ENCODE measurements at places on chromosomes 16 and 17.

GRCh38 chr16:11613381-11614303, 26.9 kb upstream of the LITAF start:
- DNase-seq, result peak; percentile 81
- H3K4me1 ChIP-seq, result no peaks in the 10 kb centered on the region
- H3K36me3 ChIP-seq, result no peaks in the 10 kb centered on the region

- no peaks in the 10 kb centered on the region for H3K27me3 ChIP-seq
- DNase-seq, result no peak
Observed at GRCh38 chr17:63555500-63556156, 5.4 kb downstream of the DCAF7 start.

DNA sequence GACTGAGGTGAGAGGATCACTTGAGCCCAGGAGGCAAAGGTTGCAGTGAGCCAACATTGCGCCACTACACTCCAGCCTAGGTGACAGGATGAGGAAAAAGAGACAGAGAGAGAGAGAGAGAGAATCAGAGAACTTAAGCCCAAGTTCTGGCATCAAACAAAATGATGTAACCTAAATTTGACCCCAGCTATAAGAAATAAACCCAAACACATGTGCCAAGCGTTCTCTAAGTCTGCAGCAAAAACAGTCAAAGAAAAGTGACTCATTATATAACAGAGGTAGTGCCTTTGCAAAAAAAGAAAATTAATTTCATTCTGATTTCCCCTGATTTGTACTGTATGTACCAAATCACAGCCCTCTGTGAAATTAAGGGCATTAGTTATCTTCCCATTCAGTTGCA, 89.5 kb downstream of the CDH11 start:
- H3K36me3 ChIP-seq, result no peaks in the 10 kb centered on the region
- H3K4me1 ChIP-seq, result peaks cover 21% of the 10 kb centered on the region
- no peak overlapping the region for H3K4me3 ChIP-seq
- H3K27ac ChIP-seq, result no peak overlapping the region

DNA sequence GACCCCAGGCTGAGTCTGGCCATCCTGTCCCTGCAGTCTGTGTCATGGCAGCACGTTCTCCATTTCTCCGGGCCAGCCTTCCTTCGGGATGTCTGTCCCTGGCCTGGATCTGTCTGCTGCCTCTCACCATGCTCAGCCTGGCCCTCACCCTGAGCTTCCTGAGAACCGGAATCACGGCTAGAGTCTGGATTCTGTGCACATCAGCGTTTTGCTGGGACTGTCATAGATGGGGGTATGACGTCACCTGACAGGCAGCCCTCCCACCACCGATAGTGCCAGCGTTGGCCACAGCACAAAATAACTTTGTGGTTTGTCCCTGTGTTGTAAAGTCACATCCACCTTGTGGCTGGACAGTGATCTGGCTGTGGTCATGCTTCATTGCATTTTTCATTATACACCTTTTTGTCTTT, 59.2 kb downstream of the B9D1 start:
- peaks cover 29% of the 10 kb centered on the region for H3K4me1 ChIP-seq
- H3K36me3 ChIP-seq, result no peaks in the 10 kb centered on the region
- peak; percentile 63 for DNase-seq
- no peaks in the 10 kb centered on the region for H3K27me3 ChIP-seq
- peak overlapping the region; percentile 18 for H3K27ac ChIP-seq

GRCh38 chr17:35778641-35779196, 16.7 kb downstream of the MMP28 start:
- no peak for DNase-seq
- H3K36me3 ChIP-seq, result no peaks in the 10 kb centered on the region
- H3K27me3 ChIP-seq, result no peaks in the 10 kb centered on the region

DNA sequence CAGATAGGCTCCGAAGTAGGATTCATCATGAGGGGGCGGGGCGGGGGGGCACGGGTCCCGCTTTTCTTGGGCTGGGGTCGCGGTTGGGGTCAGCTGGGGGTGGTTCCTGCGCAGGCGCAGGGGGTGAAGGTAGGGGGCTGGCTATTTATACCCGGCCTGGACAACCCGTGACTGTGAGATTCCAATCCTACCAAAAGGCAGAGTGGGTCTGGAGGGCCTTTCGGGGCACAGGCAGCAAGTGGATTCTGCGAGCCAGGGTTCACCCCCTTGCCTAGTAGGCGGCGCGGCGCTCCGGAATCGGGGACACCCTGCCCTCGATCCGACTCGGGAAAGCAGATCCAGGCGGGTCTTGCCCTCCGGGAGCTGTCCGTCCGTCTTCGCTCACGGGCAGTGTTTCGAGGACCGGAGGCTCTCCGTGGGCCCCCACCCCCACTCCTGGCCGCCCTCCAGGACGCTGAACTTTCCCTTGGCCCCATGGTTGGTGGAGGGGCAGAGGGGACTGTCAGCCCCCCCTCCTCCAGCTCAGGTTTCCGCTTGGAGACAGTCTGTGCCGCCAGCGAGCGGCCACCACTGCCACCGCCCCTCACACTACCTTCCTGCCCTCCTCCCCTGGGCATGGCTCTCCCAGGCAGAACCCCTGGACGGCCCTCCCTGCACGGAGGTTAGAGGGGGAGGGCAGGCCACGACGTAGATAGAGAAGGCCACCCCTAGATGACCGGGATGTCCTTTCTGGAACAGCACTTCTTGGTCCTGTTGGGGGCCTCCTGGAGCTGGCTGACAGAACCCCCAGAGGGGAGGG, 634 bp downstream of the SLC2A4 start:
- no peaks in the 10 kb centered on the region for H3K4me1 ChIP-seq
- H3K27me3 ChIP-seq, result no peaks in the 10 kb centered on the region
- peak; percentile 87 for DNase-seq
- peak overlapping the region; percentile 98 for H3K27ac ChIP-seq

DNA sequence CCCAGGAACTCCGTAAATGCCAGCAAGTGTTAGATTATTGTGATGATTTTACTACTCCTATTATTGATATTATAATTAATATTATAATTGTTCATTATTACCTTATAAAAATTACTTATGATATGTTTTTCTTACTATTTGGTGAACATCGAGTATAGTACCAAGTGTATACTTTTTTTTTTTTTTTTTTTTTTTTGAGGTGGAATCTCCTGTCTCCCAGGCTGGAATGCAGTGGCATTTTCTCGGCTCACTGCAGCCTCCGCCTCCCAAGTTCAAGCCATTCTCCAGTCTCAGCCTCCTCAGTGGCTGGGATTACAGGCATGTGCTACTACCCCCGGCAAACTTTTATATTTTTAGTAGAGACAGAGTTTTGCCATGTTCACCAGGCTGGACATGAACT, 347.0 kb downstream of the WWOX start:
- no peaks in the 10 kb centered on the region for H3K36me3 ChIP-seq
- H3K27me3 ChIP-seq, result no peaks in the 10 kb centered on the region
- DNase-seq, result no peak

DNA sequence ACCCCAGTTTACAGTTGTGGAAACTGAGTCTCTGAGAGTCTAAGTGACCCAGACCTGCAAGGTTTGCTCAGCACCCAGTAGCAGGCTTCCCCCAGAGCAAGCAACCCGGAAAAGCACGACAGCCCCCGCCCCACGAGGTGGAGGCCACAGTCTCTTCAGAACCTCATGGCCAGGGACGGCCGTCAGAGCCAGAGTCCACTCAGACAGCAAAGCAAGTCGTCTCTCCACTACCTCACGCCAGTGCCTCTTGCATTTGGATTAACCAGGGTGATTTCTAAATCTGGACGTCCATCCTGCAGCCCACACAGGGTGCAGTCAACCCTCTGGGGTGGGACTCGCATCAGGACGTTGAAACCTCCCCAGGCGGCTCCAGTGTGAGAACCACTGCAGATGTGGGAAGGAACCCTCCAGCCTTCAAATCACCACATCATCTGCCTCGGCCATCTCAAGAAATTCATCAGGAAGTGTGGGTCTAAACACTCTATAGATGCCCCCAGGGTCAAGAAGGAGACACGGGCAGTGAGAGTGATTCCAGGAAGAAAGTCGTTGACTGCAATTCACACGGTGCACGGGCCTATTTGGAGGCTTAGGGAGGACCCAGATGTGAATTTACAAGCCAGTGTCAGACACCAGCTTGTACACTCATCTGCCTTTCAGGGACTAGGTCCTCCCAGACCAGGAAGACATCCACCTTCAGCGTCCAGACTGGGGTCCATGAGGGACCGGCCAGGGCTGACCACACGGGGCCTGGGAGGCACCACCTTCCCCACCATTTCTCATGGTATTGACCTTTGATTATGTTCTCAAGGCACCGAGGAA, 20.2 kb upstream of the RBFOX3 start:
- H3K36me3 ChIP-seq, result peaks cover 16% of the 10 kb centered on the region
- peak; percentile 18 for DNase-seq
- H3K27me3 ChIP-seq, result no peaks in the 10 kb centered on the region
- peaks cover 5% of the 10 kb centered on the region for H3K4me1 ChIP-seq

- H3K4me3 ChIP-seq, result peak overlapping the region; percentile 17
- no peak overlapping the region for H3K27ac ChIP-seq
- H3K27me3 ChIP-seq, result peaks cover 47% of the 10 kb centered on the region
- no peaks in the 10 kb centered on the region for H3K36me3 ChIP-seq
- DNase-seq, result peak; percentile 58
Observed at GRCh38 chr16:66426112-66427035, 721 bp upstream of the BEAN1 start.

- H3K4me3 ChIP-seq, result no peak overlapping the region
- H3K36me3 ChIP-seq, result no peaks in the 10 kb centered on the region
Observed at GRCh38 chr17:39871801-39872200, 3.8 kb downstream of the ZPBP2 start.

GRCh38 chr16:49638673-49639610, 217.0 kb downstream of the ZNF423 start:
- H3K27me3 ChIP-seq, result no peaks in the 10 kb centered on the region
- no peak overlapping the region for H3K4me3 ChIP-seq
- peak overlapping the region; percentile 63 for H3K27ac ChIP-seq
- no peak for DNase-seq
- H3K36me3 ChIP-seq, result peaks cover 26% of the 10 kb centered on the region

DNA sequence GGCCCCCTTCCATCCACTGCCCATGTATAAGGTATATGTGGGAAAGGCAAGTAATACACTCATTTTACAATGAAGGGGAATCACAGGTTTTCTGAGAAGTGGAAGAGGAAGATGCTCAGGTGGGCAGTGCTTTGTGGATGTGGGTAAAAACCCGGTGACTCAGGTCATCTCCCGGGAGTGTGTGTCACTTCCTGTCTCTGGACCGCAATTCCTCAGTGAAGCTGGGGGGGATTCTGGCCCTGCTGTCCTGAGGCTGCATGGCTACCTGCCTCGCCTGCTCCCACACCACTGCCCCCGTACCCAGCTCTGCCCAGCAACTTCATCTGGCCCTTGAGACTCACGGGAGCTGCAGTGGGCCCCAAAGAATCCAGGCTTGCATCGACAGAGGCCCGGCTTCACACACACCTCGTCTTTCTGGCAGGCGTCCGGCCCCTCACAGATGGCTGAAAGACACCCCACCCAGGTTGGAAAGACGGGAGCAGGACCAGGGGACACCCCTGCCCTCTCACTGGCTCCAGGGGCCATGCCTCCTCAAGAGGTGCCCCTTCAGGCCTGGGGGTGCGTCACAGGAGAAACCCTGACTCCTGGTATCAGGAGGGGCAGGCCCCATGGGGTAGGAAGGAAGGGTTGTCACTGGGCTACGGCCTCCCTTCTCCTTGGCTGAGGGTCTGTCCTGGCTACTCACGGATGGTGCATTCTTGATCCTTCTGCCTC, 882 bp downstream of the SCARF1 start:
- peak overlapping the region; percentile 77 for H3K27ac ChIP-seq
- H3K27me3 ChIP-seq, result no peaks in the 10 kb centered on the region
- no peaks in the 10 kb centered on the region for H3K36me3 ChIP-seq
- DNase-seq, result no peak
- H3K4me3 ChIP-seq, result no peak overlapping the region

DNA sequence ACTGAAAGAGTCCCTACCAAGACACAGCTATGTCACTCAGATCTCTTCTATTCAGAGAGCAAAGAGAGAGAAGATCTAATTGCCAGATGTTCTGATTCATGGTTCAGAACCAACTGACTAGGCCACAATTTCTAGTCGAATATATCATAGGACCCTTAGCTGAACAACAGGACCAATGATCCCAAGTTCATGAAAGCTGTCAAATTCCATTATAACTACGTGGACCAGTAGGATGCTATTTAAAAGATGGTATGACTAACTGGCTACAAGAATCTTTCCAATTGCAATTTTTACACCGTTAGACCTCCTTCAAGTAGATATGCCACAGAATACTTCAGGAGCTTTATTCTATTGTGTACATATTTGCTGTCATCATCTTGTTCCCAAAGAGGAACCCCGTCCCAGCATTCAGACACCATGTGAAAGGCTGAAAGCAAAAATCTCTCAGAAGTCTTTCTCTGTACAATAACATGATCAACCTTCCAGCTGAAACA, 26.0 kb downstream of the DCUN1D3 start:
- no peaks in the 10 kb centered on the region for H3K36me3 ChIP-seq
- H3K27me3 ChIP-seq, result no peaks in the 10 kb centered on the region
- peaks cover 66% of the 10 kb centered on the region for H3K4me1 ChIP-seq
- peak overlapping the region; percentile 9 for H3K27ac ChIP-seq
- no peak for DNase-seq

- no peak for DNase-seq
- no peak overlapping the region for H3K4me3 ChIP-seq
- peaks cover 16% of the 10 kb centered on the region for H3K27me3 ChIP-seq
- no peaks in the 10 kb centered on the region for H3K4me1 ChIP-seq
- H3K36me3 ChIP-seq, result no peaks in the 10 kb centered on the region
Observed at GRCh38 chr16:1066584-1067172, 5.9 kb upstream of the SSTR5 start.

DNA sequence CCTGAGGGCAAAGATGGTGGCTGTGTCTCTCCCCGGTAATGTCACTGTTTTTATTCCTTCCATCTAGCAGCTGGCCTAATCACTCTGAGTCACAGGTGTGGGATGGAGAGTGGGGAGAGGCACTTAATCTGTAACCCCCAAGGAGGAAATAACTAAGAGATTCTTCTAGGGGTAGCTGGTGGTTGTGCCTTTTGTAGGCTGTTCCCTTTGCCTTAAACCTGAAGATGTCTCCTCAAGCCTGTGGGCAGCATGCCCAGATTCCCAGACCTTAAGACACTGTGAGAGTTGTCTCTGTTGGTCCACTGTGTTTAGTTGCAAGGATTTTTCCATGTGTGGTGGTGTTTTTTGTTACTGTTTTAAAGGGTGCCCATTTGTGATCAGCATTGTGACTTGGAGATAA, 5.5 kb upstream of the RAPGEFL1 start:
- no peak overlapping the region for H3K27ac ChIP-seq
- H3K27me3 ChIP-seq, result no peaks in the 10 kb centered on the region
- no peak for DNase-seq

GRCh38 chr17:82272495-82273326, 789 bp downstream of the CSNK1D start:
- peak overlapping the region; percentile 77 for H3K4me3 ChIP-seq
- H3K36me3 ChIP-seq, result peaks cover 4% of the 10 kb centered on the region
- H3K27ac ChIP-seq, result peak overlapping the region; percentile 97
- peaks cover 66% of the 10 kb centered on the region for H3K4me1 ChIP-seq

- peaks cover 72% of the 10 kb centered on the region for H3K4me1 ChIP-seq
- no peak for DNase-seq
- H3K27ac ChIP-seq, result peak overlapping the region; percentile 95
- no peaks in the 10 kb centered on the region for H3K36me3 ChIP-seq
- peak overlapping the region; percentile 70 for H3K4me3 ChIP-seq
Observed at GRCh38 chr17:17693253-17694168, 12.3 kb downstream of the RAI1 start.

All from sigmoid colon (tissue), 7 donors.